Mammary epithelial cell (primary cell): ENCODE measurements at places on chromosomes 7 and 10. TPM values are rescaled to one million over a fixed set of nuclear protein-coding genes. Genes with fewer than 3 reads are reported as not detected.

- no peak for DNase-seq
Measured at GRCh38 chr10:62671104-62671503, 133.4 kb upstream of the ADO start.

- DNase-seq, result no peak
Measured at GRCh38 chr10:124308811-124309210, 109.9 kb downstream of the OAT start.

DNA sequence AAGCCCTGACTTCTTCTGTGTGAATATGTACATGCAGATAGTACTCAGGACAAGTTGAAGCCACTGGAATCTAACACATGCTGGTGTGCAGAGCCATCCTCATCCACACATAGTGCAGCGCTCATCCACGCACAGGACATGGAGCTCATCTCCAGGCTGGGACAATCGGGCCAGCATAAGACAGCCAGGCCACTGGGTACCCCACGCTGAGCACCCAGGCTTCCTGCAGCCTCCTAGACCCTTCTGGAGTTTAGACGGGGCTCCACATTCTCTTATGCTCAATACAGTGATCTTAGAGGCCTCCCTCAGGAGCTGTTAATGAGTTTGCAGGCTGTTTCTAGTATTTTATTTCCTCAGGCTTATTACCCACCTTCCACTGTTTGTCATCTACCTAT is 238.9 kb downstream of the TNS3 start:
- DNase-seq, result no peak

ATOH7 gene
- total RNA-seq, result not detected

FOXI2 gene
- not detected for total RNA-seq

SYT15 gene
- 0.68 and 0.83 TPM in 2 replicates for total RNA-seq
